ENCODE measurements at places on chromosomes 3 and 15.

GRCh38 chr3:146968204-146968651, 363.1 kb upstream of the PLSCR5 start:
- DNase-seq, result no peak

DNA sequence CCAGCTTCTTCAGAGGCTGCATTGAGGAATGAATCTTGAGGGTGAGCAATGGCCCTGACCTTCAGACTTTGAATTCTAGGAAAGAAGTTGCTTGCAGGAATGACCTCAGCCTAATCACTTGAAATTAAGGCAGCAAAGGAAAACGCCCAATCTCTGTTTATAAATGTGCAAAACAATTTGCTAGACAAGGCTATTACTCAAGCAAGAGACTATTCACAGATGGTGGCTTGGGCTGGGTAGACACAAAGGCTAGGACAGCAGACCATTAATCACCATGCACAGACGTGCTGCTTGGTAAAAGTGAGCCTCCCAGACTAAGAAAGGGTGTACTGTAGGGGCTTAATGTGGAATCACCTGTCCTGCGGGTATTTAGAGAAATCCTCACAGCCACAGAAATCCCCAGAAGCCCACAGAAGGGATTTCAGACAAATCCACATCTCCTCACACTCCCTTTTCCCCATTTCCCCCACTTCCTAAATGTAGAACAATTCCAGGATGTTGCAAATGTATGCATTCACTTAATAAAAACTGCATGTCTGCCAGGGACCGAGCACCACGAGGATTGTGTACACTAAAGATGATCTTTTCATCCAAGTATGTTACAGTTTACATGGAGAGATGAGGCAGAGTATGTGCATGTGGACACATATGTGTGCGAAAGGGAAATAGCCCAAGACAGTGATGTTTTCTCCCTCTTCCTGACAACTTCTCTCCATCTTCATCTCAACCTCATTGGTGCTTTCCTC, 259.5 kb downstream of the THSD4 start:
- no peak for DNase-seq

- DNase-seq, result no peak
Measured at GRCh38 chr3:53324105-53324504, 23.2 kb downstream of the DCP1A start.

DNA sequence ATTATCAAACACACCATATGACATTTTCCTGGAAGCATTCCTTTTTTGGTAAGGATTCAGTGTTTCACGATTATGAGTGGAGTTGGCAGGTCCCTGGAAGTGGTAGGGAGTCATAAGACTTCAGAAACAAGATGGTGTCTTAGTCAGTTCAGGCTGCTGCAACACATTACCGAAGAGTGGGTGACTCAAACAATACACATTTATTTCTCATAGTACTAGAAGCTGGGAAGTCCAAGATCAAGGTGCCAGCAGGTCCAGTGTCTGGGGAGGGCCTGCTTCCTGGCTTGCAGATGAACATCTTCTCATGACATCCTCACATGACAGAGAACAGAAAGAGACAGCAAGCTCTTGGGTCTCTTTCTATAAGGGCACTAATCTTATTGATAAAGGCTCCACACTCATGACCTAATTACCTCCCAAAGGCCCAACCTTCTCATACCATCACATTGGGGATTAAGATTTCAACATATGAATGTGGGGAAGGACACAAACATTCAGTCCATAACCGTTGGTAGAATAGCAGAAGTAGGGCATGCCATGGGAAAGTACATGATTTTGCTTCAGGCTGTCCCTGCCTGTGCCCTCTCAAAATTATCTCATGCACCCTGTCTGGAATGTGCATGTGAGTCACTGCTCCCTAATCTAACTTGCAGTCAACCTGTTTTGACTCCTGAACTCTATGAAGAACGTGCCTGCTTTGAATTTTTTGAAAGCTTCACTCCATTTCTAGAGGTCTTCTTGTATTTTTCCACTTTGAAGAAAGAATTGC, 72.5 kb downstream of the GTPBP8 start:
- no peak for DNase-seq

GRCh38 chr3:126157083-126157768, 23.2 kb downstream of the ALDH1L1 start:
- no peak for DNase-seq

DNA sequence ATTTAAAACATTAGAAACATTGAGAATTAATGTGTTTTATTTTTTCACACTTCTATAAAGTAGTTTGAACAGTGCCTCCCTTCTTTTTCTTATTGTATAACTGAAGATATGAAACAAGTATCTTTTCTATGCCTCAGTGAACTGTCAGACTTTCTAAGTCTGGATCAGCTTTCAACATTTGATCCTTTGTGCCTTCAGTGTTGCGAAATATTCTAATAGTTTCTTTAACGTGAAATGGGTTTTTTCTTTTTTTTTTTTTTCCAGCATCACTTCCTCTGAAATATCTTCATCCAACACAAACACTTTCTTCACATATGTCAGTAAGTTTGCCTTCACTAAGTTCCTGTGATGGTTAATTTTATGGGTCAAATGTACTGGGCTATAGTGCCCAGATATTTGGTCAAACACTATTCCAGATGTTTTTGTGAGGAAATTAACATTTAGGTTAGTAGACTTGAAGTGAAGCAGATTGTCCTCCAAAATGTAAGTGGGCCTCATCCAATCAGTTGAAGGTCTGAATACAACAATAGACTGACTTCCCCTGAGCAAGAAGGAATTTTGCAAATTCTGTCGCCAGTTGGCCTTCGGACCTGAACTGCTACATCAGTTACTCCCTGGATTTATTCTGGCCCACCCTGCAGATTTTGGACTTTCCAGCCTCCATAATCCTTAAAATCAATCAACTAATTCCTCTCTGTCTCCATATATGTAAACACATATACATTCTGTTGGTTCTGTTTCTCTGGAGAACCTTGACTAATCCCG, 6.4 kb upstream of the CPOX start:
- DNase-seq, result no peak

GRCh38 chr3:27127879-27128278, 241.3 kb downstream of the NEK10 start:
- DNase-seq, result no peak

GRCh38 chr3:128606094-128606493, 44.5 kb downstream of the RPN1 start:
- DNase-seq, result no peak
